ENCODE measurements at places on chromosomes 16 and 17. TPM values are rescaled to one million over a fixed set of nuclear protein-coding genes. Genes with fewer than 3 reads are reported as not detected.

- DNase-seq, result no peak
- no peaks in the 10 kb centered on the region for H3K27me3 ChIP-seq
- no peak overlapping the region for H3K4me3 ChIP-seq
- no peaks in the 10 kb centered on the region for H3K36me3 ChIP-seq
- no peaks in the 10 kb centered on the region for H3K4me1 ChIP-seq
Observed at GRCh38 chr16:5505091-5505887, 407.7 kb upstream of the EEF2KMT start.

DNA sequence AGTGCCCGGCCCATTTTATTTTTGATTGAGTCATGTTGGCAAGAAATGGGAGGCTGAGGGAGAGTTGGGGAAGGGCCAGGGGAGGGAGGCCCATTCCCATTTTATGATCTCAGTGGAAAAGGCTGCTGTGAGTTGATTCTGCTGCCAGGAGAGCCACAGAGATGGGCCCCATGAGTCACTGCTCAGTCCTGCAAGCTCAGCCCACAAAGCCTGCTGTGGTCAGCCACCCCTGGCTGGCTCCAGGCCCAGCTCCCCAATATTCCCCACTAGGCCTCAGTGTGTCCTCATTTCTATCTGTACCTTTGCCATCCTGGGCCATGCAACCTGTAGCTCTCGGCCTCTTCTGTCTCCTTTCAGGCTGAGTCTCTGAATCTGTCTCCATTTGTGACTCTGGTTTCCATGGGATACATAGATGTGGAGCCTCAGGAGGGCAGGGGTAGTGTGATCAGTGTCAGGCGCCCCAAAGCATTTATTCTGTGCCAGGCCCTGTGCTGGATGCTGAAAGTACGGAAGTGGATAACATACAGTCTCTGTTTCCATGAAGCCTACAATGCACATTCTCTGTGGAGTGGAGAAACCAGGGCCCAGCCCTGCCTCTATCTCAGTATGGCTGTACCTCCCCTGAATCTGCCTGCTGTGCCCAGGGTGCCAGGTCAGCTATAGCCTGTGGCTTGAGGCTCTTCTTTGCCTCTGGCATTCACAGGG lies 1.9 kb upstream of the PLEKHG4 start:
- DNase-seq, result peak; percentile 59
- H3K27ac ChIP-seq, result peak overlapping the region; percentile 83
- peaks cover 38% of the 10 kb centered on the region for H3K4me1 ChIP-seq
- H3K27me3 ChIP-seq, result no peaks in the 10 kb centered on the region
- H3K36me3 ChIP-seq, result peaks cover 35% of the 10 kb centered on the region
- peak overlapping the region; percentile 74 for H3K4me3 ChIP-seq

DNA sequence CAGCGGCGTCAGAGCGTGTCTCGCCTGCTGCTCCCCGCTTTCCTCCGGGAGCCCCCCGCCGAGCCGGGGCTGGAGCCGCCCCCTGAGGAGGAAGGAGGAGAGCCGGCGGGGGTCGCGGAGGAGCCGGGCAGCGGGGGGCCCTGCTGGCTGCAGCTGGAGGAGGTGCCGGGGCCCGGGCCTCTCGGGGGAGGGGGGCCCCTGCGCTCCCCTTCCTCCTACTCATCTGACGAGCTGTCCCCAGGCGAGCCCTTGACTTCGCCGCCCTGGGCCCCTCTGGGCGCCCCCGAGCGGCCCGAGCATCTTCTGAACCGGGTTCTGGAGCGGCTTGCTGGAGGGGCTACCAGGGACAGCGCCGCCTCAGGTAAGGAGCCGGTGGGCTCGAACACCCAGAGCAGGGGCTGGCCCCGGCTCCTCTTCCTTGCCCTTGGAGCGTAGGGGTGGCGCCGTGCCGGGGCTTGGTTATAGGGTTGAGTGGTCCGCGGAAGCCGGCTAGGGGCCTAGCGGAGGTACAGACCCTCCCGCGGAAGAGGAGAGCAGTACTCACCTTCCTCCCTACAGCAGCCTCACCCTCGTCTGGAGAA lies 841 bp downstream of the RAPGEFL1 start:
- DNase-seq, result no peak
- H3K27ac ChIP-seq, result peak overlapping the region; percentile 56
- peaks cover 28% of the 10 kb centered on the region for H3K4me1 ChIP-seq
- H3K27me3 ChIP-seq, result no peaks in the 10 kb centered on the region
- no peak overlapping the region for H3K4me3 ChIP-seq
- H3K36me3 ChIP-seq, result peaks cover 17% of the 10 kb centered on the region

KRT9 gene
- not detected for polyA plus RNA-seq
